ENCODE measurements at places on chromosomes 12 and 14. TPM values are rescaled to one million over a fixed set of nuclear protein-coding genes. Genes with fewer than 3 reads are reported as not detected.

PRKCH gene
- total RNA-seq = 217 TPM

SUDS3 gene
- total RNA-seq = 24.2 TPM

INSM2 gene
- total RNA-seq = not detected

NXPH4 gene
- 0.37 TPM for total RNA-seq

CYP27B1 gene
- 4.9 TPM for total RNA-seq

PRIMA1 gene
- total RNA-seq = not detected

GRIP1 gene
- not detected for total RNA-seq

C12orf60 gene
- total RNA-seq = 1.8 TPM

ASIC1 gene
- 4.6 TPM for total RNA-seq

SCAF11 gene
- total RNA-seq = 164 TPM

NID2 gene
- total RNA-seq = 0.61 TPM

DTX3 gene
- total RNA-seq = 25.7 TPM

HRK gene
- not detected for total RNA-seq

SLC7A8 gene
- 0.25 TPM for total RNA-seq

OSGEP gene
- 56.2 TPM for total RNA-seq

SMOC1 gene
- total RNA-seq = not detected

ARHGEF25 gene
- total RNA-seq = 0.51 TPM

SLC10A1 gene
- not detected for total RNA-seq
